ENCODE measurements at places on chromosomes 2 and 18. TPM values are rescaled to one million over a fixed set of nuclear protein-coding genes. Genes with fewer than 3 reads are reported as not detected.

- peak; percentile 97 for DNase-seq
Measured at GRCh38 chr2:228675091-228675490, 493.6 kb upstream of the SPHKAP start.

GRCh38 chr2:24544456-24545115, 53.5 kb downstream of the NCOA1 start:
- no peak for DNase-seq

DNA sequence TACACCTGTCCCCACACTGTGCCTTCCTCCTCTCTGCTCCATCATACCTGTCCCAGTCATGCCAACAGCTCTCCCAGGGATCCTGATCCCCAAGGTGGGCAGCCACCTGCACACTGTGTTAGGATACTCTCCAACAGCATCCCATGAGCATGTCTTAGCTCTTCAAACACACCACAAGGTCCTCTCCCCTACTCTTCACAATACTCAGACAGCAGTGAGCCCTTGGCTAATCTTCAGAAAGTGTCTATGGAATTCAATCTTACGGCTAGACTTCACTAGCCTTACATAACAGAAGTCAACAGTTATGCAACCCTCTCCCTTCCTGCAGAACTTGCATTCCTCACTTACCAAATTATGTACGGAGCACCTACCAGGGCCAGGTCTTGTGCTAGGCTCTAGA, 79.9 kb downstream of the MYO5B start:
- DNase-seq = no peak

DNA sequence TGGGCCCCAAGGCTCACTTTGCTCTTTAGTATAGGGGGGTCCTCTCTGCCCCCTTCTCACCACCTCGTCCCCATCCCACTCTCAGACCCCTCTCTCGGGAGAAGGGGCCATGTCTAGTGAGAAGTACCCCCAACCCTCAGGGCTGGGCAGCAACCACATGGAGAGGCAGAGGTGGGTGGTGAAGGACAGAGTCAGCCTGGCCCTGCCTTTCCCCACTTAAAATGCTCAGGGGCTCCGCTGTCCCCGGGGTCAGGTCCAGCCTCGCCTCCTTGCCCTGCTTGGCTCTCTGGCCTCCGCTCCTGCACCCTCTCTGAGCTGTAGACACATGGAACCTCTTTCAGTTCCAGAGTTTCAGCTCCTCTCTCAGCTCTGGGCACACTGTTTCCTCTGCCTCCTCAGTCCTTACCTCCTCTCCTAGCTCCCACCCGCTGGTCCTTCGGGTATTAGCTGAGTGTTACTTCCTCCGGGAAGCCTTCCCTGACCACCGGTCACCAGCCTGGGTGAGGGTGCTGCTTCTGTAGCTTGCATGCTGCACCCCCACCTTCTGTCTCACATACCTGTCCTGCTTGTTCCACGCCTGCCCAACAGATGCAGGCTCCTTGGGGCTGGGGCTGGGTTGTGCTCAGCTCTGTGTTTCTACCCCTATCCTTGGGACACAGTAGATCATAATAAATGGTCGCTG, 79.5 kb upstream of the OTOF start:
- no peak for DNase-seq

GRCh38 chr2:170812710-170813600, 3.7 kb upstream of the GAD1 start:
- peak; percentile 98 for DNase-seq

NPAS2 gene
- total RNA-seq = 5.4 TPM

NTSR2 gene
- not detected for total RNA-seq

GRCh38 chr2:57615855-57616556, 430.6 kb upstream of the VRK2 start:
- no peak for DNase-seq

MITD1 gene
- 30.1 TPM for total RNA-seq

DNA sequence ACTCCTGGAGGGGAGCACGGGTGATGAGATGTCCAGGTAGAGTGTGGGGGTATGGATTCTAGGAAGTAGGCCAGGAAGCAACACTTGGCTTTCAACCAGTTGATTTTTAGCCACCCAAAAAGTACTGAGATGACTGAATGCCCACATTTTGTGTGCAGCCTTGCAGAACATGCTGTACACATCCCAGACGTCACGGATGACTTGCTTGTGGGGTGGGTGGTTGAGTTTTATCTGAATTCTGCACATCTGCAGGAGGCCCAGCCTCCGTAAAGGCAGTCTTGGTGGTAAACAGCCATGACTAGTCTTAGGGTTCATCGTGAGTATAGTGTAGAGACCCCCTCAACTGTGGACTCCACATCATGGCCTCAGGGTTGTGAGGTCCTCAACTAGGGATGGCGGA, 53.3 kb upstream of the CCDC195 start:
- DNase-seq = no peak

CDH2 gene
- 64.1 TPM for total RNA-seq

Data from fibroblast of the aortic adventitia (primary cell).